ENCODE measurements at places on chromosomes 11 and 22.

DNA sequence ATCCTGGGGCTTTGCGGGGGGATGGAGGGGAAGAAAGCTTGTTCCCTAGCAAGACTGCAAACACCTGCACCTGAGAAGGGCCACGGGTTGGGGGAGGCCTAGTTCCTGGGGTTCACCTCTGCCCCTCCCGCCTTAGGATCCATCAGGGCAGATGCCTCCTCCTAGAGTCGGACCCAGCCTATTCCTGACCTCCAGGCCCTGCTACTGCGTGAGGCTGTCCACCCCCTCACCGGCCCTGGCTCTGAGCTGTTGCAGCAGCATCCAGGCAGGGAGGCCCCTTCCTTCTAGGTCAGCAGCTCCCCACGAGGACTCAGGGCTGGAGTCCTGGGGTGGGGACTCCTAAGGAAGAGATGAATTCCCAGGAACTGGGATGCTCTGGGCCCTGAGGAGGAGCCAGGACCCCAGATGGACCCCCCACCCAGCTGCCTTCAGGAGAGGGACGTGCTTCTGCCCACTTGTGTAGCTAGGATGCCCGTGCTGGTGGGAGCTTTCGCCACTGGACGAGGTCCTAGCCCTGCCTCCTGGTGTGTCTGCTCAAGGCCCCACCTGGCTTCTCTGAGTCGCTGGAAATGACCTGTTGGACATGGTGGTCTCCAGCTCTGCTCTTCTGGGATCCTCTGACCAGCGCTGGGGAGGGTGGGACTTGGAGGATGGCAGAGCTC, 10.3 kb downstream of the MRGPRF start:
- no peaks in the 10 kb centered on the region for H3K27me3 ChIP-seq
- DNase-seq, result no peak
- H3K36me3 ChIP-seq, result no peaks in the 10 kb centered on the region
- H3K4me1 ChIP-seq, result no peaks in the 10 kb centered on the region

GRCh38 chr11:67370351-67371076, 2.9 kb downstream of the CLCF1 start:
- no peaks in the 10 kb centered on the region for H3K36me3 ChIP-seq
- peaks cover 8% of the 10 kb centered on the region for H3K4me1 ChIP-seq
- H3K27ac ChIP-seq, result peak overlapping the region; percentile 9

DNA sequence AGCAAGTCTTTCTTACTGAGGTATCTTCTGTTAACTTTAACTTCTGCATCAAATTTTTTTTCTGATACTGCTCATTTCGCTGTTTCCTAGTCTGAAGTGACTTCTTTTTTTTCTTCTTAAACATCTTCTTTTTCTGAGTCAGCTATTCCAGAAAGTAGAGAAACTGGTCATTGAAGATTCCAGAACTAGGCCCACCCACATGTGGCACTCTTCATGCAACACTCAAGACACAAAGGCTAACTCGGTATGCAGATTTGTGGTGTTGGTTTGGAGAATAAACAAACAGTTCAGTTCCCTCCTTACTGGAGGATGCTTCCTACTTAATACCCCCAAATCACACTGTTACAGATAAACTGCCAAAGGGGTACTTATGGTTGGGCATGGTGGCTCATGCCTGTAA, 25.2 kb upstream of the MTCH2 start:
- no peak overlapping the region for H3K4me3 ChIP-seq
- DNase-seq, result no peak
- H3K36me3 ChIP-seq, result no peaks in the 10 kb centered on the region
- H3K27me3 ChIP-seq, result no peaks in the 10 kb centered on the region

- H3K27ac ChIP-seq, result no peak overlapping the region
- no peak overlapping the region for H3K4me3 ChIP-seq
- H3K27me3 ChIP-seq, result no peaks in the 10 kb centered on the region
Measured at GRCh38 chr11:76700177-76701100, 29.9 kb upstream of the LRRC32 start.

GRCh38 chr11:57598831-57599155, 1.3 kb downstream of the SERPING1 start:
- no peaks in the 10 kb centered on the region for H3K36me3 ChIP-seq
- no peaks in the 10 kb centered on the region for H3K27me3 ChIP-seq
- no peak overlapping the region for H3K4me3 ChIP-seq
- H3K4me1 ChIP-seq, result no peaks in the 10 kb centered on the region

DNA sequence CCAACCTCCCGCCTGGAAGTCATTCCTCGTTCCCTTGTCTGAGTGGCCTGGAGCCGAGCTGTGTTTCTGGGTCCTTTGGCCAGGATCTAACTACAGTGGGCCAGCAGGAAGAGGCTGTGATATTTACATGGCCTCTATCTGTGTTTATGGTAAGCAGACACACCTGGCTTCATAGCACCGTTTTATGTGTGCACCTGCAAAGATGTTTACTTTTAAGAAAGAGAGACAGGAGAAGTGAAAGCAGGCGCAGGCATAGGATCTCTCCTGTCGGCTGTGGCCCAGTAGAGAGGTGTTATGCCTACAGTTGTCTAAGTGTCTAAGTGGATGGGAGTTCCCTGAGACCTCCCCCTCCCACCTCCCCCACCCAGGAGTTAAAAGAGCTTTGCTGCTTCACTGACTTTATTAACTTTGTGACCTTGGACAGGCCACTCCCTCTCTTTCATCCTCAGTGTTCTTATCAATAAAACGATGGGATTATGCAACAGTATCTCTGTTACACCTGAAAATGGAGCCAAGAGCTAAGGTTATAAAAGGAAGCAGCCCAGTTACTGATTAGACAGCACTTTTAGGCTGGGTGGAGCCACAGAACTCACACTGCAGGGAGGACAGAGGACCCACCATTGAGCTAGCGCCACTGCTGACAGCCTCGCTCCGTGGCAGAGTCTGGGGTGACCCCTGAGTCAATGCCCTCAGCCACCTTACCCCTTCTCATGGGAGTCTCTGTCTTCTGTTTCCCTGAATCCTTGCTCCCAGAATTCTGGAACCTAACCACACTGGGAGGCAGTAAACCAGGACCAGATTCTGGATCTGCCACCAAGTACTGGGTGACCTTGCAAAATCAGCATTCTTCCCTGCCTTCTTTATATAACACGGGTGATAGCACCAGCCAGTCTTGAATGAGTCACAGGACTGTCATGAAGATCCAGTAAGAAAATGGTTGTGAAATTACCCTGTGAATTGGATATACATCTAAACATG, 22.0 kb downstream of the ST14 start:
- no peaks in the 10 kb centered on the region for H3K36me3 ChIP-seq
- no peak overlapping the region for H3K4me3 ChIP-seq
- peaks cover 33% of the 10 kb centered on the region for H3K27me3 ChIP-seq
